ENCODE measurements at places on chromosomes 13 and 19.

- DNase-seq = no peak
These were observed 7.1 kb upstream of the PEAK3 start for GRCh38 chr19:2288818-2289713.

DNA sequence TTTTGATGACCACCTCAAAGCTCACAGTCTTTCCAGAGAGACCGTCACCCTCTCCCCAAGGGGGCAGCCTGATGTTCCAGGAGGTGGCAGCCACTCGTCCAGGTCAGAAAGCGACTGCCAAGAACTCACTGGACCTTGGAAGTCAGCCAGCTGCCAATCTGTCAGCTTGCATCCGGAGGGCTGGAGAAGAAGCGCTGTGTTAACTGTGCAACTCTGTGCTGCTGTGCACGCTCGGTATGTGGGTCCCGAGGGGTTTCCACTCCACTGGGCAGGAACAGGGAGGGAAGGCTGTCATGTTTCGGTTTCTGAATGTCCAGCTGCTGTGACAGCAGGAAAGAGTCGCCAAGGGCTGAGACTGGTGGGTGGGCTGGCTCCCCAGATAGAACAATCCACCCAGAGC lies 89.2 kb downstream of the CACNA1A start:
- DNase-seq = no peak

GRCh38 chr13:49904729-49905456 lies 31.2 kb downstream of the SPRYD7 start:
- DNase-seq = no peak

GRCh38 chr19:38385804-38386257 lies 2.0 kb downstream of the GGN start:
- no peak for DNase-seq

DNA sequence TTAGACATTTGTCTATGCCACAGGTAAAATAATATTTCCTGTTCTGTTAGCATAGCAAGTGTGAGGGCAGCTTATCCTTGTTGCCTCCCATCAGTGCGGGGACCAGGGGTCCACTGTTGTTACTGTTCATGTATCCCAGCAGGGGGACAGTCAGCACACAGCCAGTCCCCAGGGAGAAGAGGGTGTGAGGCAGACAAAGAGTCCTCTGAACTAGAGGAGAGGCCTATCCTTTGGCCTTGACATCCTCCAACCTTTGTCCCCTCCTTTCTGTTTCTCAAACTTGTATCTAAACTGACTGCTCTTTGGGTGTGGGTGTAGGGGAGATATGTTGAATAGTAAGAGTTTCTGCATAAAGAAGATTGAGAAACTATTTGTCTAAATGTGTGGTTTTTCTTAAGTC lies 2.9 kb upstream of the GPR18 start:
- DNase-seq = no peak
